ENCODE measurements at places on chromosomes 1 and 21.

DNA sequence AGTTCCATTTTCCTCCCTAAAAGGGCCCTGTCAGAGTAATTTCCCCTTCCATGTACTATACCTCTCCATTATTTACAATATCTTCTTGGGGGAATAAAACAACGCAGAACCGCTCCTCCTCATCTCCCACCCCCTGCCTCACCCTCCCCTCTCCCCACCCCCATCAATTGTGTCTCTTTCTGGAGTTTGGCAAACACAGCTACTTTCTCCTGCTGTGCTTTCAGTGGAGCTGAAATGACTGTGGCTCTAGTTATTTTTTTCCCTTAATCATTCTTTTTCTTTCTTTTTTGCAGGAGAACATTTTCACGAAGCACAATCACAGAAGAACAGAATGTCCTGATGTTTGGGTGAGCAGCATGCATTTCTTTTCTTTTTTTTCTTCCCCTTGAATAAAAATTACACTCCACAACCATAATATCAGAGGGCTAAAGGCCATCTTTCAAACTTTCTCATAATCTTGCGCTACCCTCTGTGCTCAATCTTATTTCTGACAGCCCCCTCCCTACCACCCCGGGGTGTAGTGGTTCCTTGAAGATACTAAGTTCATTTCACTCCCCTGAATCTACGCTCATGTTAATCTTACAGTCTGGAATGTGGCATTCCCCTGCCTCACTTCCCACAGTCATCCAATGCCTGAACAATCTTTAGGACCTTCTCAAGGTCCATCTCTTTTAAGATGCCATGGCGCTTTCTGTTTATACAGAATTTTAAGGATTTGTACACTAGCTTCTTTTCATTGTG, 8.8 kb upstream of the PLXNA2 start:
- no peak for DNase-seq

DNA sequence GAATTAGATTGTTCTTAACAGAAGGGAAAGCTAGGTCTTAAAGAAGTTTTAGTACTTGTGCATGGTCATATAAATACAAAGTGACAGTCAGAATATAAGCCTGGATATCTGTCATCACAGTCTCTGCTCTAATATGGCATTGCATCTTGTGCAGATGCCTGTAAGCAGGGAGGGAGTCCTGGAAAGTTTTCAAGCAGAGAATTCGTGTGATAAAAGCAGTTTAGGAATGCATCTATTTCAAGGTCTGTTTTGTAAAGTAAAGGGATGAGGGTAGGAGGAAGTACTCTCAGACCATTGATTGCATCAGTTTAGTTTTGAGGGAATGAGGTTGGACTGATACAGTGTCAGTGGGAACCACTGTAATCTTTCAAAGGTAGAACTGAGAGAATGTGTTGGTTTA, 30.6 kb downstream of the IARS2 start:
- no peak for DNase-seq

DNA sequence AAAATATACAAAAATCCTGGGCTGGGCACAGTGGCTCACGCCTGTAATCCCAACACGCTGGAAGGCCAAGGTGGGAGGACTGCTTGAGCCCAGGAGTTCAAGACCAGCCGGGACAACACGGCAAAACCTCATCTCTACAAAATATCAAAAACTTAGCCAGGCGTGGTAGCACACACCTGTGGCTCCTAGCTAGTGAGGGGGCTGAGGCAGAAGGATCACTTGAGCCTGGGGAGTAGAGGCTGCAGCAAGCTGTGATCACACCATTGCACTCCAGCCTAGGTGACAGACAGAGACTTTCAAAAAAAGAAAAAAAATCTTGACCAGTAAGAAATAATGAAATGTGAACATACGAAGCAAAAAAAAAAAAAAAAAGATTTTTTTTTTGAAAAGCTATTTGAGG, 52.1 kb downstream of the ARID4B start:
- DNase-seq, result no peak

DNA sequence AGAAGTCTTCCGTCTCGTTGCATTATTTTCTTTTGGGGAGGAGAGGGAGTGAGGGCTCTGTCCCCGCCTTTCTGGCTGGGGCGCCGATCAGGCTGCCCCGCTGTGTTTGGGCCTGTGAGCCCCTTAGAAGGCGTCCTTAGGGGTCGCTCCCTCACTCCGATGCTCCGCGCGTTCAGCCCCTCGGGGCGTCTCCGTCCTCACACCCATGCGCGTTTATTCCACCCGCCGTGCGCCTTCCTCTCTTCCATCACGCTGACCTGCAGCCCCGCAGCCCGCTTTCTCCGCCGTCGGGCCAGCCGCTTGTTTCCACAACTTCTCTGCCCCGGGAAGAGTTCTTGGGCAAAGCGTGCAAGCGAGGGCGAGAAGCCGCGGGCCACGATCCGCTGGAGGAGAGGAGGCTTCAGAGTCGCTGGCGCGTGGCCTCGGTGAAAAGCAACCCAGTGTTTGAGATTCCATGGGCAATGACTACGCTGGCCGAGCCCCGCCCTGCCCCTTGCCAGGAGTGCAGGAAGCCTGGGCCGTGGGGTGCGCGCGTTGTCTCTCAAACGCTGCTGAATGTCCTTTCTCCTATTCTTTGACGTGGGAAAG, 27.7 kb downstream of the TRIM11 start:
- no peak for DNase-seq
